ENCODE measurements at places on chromosomes 3 and 15. TPM values are rescaled to one million over a fixed set of nuclear protein-coding genes. Genes with fewer than 3 reads are reported as not detected.

The ADAMTS7 gene
- 3.1 TPM for total RNA-seq

DNA sequence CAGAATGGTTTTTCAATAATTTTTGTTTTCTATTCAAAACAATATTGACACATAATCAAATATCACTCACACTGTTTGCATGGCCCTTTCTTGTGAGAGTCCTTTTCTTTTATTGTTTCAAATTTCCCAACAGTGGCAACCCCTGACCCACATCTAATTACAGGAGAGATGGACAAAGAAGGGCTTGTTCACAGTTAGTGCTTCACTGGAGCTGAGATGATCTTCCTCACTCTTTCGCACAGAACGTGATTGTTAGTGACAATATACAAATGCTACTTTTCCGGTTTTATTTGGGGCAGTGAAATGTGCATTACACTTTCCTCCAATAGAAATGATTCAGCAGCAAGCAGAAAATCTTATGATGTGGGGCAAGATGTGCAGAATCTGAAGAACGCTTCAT is 38.6 kb upstream of the TTC14 start:
- DNase-seq = no peak

The FNDC3B gene
- 185 TPM for total RNA-seq

GRCh38 chr3:170358042-170359010 is 811 bp downstream of the SKIL start:
- peak; percentile 94 for DNase-seq

DNA sequence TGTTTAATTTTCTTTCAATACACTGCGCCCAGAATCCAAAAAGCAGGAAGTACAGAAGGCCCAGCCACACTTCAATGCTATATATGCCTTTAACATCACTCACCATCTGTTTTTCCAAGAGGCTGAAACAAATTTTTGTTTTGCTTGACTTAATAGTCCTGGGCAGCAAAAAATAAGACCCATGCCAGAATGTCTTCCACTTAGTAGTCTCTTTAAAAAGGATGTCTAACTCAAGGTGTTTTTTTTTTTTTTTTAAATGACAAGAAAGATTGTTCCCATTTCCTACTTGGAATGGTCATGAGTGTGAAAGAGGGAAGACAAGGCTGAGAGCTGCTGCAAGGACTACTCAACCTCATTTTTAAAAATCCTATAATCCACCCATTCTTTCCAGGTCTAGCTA is 590.3 kb upstream of the SGO1 start:
- no peak for DNase-seq

The DUOXA2 gene
- total RNA-seq = not detected

The HRG gene
- 0.35 TPM for total RNA-seq

The AQP9 gene
- 1.4 TPM for total RNA-seq

Measured in kidney (tissue), 22 donors.